ENCODE measurements at places on chromosomes 4 and X.

DNA sequence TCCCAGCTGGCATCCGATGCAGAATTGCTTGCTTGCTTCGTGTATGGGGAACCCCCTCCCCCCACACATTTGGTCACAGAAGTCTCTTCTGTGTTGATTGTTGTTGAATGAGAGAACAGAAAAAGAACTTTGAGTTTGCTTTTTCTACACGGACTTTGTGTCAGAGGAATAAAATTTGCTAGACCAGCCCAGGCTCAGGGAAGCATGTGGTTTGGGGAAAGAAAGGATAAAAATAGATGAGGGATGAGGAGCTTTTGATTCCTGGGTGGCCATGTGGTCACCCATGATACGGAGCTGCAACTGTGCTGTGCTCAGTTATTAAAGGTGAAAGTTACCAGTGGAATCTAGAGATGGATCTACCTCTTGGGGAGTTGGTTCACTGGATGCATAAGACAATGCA lies 34.2 kb upstream of the ESX1 start:
- no peak for DNase-seq

- DNase-seq, result no peak
Observed at GRCh38 chrX:68684291-68684918, 36.9 kb downstream of the STARD8 start.

GRCh38 chr4:102757681-102758080 lies 3.1 kb downstream of the MANBA start:
- DNase-seq, result no peak

DNA sequence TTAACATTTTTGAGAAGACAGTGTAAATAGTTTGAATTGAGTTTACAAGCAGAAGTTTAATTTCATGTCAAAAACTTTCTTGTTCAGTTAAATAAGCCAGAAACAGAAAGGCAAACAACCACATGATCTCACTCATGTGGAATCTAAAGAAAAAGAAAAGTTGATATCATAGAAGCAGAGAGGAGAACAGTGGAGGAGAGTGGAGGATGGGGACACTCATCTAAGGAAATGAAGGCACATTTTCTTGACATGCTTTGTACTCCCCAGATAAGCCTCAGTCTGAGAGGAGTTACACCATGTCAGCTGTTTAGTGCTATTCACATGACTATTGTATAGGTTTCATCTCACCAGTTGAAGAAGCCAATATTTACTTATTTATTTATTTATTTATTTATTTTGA lies 13.5 kb downstream of the SNCA start:
- DNase-seq, result no peak

DNA sequence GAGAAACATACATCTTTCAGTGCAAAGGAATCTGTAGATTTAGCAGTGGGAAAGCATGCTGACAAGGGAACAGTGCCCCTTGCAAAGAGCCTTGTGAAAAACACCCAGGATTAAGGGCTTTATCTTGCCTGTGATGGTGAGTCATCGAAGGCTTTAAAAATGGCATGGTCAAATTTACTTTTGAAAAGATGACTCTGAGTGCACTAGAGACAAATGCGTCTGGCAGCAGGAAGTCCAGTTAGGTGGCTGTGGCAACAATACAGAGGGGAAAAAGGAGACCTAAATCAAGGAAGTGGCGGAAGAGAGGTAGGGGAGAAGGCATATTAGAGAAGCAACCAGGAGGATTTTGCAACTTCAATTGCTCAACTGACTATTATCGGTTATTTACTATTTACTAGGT lies 472.6 kb upstream of the CPEB2 start:
- no peak for DNase-seq

DNA sequence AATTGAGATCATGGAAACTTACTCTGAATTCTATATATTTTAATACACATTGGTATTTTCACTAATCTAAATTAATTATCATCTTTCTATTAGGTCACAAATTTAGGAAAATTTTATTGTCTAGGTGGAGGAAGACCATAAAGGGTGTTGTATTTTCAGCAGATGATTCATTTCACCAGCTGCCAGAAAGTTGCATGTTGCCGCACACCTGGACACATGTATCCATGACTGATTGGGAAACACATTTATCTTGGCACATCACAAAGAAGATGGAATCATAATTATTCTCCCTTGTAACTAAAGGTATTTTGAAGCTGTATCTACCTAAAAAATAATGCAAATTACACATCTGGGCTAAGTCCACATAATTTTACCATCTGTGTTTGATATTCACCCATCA lies 33.1 kb downstream of the SLC7A11 start:
- DNase-seq, result no peak

GRCh38 chrX:143455046-143455445 lies 62.2 kb downstream of the SPANXN3 start:
- DNase-seq, result no peak

- DNase-seq, result no peak
Observed at GRCh38 chr4:121656269-121656641, 40.5 kb downstream of the ANXA5 start.

DNA sequence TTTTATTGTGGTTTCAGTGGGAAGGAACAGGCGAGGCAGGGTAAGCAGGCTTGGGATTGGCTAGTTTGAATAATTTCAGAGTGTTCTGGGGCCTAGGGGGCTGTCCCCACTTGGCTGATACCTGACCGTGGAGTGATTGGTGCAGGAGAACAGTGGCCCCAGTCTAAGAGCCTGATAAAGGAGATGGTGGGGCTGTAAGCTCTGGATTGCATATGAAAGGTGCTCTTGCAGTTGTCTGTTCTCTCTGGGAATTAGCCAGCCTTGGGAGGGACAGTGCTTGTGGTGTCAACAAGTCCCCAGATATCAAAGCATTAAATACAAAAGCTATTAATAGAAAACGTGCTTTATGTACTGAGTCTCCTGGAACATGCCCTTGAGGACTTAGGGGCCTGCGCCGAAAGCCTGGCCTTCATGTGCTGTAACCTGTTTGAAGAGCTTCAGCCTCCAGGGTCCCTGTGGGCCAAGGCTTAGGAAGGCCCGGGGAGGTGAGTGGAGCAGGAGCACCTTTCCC lies 30.4 kb upstream of the CLTRN start:
- no peak for DNase-seq

DNA sequence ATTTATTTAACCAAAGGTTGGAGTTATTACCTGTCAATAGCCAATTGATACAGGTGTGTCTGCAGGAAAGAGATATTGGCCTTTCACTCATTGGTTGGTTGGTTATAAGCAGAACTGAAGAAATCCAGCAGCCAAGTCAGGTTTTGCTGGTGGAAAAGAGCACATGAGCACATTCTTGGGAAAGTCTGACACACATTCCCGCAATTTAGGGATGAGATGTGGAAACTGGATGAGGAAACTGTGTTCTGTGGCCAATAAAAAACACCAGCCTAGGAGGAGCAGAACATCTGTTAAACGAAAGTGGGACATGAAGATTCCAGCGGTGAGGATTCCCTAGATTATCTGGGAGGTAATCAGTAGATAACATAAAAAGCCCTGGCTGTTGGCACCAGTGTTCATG lies 567.4 kb upstream of the CPEB2 start:
- DNase-seq, result no peak

DNA sequence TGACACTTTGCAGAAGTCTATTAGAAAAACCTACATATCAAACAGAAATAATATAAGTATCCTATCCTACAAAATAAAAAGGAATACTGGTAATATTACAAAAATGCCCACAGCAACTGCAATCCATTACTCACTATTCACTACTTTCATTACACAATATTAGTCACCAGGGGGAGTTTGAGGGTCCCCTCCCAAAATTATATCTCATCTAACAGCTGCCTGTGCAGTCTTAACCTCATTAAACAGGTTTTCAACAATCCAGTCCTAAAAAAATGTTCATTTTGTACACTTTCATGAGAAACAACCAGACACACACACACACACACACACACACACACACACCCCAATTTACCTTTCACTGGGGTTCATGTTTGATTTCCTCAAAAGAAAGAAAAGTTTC lies 2.9 kb downstream of the CLOCK start:
- DNase-seq, result no peak

DNA sequence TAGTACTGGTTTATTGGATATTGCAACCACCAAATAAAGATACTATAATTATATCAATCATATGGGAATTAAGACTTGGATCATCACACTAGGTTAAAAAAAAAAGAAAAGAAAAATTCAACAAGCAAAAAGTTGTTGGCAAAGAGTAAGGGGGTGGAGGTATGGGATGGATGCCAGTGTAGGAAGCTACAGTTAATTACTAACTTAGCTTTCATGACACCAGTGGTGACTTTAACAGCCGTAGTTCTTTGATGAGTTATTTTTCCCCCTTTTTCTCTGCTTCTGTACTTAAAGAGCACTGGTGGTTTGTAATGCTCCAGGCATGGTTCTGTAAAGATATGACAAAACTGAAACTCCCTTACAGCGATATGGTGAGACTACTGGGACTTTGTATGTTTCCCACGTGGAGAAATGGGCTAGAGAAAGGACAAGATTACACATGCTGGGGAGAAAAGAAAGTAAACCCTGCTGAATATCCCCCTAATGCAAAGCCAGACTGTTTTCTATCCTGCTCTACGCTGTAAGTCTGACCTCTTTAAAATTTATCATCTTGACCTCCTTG lies 210.8 kb downstream of the SPOCK3 start:
- no peak for DNase-seq

GRCh38 chrX:51461053-51462044 lies 35.0 kb downstream of the NUDT11 start:
- DNase-seq, result no peak

Data from cortex of kidney (tissue), 1 donor.